Ammon's horn (tissue), 1 donor: ENCODE measurements at places on chromosomes 4 and X.

DNA sequence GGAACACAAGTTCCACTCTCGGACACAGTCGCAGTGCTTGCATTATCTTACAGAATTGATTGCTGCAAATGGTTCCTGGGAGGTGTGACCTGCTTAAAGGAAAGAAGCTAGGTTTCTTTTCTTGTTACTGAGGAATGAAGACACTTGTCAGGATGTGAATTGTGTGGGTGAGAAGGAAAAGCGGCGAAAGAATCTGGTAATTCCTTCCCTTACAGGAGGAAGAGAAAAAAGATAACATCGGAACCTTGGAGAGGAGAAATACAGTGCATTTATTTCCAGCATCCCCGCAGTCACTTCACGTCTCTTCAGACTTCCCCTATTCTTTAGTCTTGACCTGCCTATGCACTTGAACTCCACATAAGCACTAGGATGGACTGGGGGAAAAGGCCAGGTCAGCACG, 389 bp upstream of the CCSER1 start:
- no peak for DNase-seq

DNA sequence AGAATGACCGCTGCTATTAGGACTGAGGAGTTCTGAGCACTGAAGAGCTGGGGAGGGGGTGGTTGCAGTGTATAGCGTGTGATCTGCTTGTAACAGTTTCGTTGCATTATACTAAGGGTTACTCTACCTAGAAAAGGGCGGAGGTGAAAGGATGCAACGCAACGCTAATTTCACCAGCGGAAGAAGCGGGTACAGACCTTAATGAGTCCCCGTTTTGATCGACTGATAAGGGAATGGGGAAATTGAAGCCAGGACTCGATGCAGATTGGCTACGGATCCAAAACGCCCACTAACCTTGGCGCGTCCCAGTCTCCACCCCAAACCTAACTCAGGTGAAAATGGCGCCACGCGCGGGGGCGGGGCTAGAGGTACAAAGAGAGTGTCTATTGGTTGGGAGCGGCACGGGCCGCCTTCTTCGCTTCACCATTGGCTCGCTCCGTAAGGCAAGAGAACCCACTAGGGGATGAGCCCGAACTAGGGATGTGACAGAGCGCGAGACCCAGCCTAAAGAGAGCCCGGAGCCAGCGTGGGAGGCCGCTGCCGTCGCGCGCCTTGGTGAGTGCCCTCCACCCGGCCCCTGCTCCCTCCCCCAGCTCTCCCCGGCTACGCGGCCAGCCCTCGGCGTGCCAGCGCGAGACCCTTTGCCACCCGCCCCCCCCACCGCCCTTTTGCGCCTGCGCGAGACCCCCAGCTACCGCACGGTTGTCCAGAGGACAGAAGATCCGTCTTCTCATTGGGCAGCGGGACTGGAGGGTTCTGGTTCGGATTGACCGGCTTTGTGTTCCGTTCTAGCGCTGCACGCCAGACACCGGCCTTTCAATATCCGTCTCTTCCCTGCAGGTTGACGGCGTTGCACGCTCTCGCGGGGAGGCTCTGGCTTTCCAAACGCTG, at the start of gene EBP:
Gene EBP (plus strand): TSS at position 456 of the 891 bp plus-strand sequence. CDS start 1,964 bp downstream, outside the sequence.
- DNase-seq: peak; percentile 89

DNA sequence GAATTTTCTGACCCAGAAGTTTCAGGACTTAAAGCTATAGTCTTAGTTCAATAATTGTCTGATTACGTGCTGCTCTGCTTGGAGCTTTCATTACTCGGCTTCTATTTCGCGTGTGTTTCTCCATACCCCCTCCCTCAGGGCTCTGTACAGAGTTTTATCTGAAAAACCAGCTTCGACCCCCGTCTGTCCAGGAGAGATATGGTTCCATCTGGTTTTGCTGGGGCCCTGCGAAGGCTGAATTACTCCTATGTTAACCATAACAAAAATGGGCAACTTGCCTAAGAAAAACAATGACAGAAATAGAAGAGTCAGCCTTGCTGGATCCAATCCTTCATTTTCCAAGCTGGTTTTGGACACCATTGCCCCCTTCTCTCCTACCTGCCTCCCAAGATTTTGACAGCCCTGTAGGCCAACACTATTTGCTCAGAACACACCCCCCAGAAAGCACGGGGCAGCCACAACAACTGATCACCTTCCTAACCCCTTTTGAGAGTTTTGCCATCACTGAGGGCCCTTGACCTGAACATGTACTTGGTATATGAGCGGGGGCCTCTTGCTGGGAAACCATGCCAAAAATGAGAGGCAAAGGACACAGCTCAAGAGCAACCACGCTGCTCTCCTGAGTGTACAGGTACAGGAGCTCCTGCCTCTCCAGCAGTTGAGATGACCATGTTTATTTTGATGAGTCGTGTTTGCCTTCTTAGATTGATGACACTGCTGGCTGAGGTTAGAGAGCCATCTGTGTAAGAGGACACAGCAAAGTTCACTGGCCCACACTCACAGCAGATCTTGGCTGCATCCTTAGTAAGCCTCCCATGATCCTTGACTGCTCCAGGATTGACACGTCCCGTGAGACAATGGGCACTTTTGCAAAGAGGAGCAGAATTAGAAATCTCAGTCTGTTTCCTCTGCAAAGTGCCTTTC, 36.2 kb upstream of the ATP6AP2 start:
- no peak for DNase-seq

DNA sequence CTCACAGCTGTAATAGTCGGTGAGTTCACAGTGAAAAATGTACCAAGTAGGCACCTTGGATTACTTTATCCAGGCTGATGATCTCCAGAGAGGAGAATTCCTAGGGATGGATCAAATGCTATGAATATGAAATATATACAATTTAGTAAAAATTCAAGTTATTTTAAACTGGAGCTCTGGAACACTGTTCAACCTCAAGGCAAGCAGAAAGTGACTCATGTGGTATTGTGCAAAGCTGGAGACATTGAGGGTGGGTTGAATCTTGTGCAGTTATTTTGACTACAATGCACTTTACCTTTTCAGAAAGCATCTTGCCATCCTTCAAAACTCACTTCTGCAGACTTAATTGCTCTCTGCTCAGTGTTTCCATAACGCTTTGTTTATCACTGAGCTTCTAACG, 43.4 kb downstream of the OSTC start:
- DNase-seq: no peak

- DNase-seq: no peak
Measured at GRCh38 chr4:82968972-82969371, 41.7 kb downstream of the LIN54 start.

GRCh38 chrX:39497702-39498265, 600.0 kb downstream of the BCOR start:
- no peak for DNase-seq

GRCh38 chrX:103608306-103608963, 672 bp downstream of the TCEAL3 start:
- DNase-seq: peak; percentile 4

DNA sequence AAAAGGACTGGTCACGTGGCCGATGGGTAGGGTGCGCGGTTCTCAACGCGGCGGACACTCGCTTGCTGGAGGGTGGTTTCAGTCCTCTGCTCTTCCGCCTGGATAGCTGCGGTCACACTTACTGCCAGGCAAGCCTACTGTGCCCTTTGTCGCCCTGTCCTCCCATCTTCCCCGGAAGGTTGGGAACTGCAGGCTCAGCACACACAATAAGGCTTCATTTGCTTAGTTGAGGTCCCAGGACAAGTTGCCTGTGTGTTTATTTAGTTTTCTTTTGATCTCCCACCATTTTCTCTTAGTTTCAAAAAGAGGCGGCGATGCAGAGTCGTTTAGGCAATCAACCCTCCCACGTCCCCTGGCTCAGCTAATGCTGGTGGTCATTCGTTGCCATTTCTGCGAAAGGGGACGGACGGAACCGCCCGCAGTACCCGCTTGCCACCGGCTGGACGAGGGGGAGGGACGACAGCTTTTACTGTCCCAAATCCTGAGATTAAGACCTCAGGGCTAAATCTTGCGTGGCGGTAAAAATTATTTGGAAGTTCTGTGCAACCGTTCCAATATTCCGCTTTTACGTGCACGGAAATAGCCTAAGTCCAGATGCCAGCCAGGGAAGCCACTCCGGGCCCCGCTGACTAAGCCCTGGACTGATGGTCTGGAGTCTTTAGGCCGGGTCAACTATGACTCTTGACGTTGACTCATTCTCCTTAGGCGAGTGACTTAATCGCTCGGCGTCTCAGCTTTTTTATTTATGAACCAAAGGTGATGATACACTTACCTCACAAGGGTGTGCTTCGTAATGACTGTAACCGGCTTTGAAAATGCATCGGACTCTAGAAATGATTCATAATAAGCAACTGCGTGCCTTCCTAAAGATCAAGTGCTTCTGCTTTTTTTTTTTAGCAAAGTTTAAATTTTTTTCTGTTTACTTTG, 671 bp upstream of the EIF4E start:
- no peak for DNase-seq

DNA sequence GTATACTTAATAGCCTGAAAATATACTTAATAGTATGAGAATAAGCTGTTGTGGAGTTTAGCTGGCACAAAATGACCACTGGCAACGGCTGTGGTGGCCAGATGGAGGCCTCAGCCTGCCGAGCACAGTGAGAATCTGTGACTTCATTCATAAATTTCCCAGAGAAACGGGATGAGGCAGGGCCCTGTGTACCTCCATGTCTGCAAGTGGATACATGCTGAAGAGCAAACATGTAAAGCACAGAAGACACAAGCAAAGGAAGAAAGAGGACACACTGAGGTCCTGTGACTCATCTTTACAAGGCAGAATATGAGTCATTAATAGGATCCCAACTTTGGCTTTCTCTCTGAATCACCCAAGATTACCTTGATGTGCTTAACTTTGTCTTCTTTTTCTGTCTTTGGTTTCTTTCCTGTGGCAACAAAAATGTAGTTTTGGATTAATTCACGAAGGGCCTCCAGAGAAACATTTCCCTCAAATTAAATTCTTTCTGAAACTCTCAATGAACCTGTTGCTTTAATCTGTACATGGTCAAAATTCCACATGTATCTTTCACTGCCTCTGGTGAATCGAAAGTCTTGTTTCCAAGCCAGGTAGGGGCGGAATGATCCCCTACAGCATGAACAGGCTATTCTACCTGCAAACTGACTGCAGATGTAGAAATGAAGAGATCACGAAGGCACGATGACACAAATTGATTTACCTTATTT, 56.4 kb downstream of the IRF2 start:
- peak; percentile 74 for DNase-seq

DNA sequence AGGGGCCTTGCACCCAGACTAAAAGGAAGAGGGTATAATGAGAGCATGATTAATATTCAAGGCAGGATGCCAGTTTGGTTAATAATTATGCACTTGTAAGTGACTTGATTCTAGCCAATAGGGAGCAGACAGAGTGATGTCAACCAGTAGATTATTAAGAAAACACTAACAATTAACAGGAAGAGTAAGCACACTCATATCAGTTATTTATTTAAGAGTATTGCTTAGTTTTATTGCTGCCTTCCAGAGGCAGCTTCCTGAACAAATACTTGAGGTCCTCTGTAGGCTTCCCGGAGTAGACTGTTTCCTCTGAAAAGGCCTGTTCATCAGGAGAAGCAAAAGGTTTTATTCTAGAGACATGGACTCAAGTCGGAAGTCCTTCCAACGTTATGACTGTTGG, 129.1 kb upstream of the AFF2 start:
- no peak for DNase-seq

DNA sequence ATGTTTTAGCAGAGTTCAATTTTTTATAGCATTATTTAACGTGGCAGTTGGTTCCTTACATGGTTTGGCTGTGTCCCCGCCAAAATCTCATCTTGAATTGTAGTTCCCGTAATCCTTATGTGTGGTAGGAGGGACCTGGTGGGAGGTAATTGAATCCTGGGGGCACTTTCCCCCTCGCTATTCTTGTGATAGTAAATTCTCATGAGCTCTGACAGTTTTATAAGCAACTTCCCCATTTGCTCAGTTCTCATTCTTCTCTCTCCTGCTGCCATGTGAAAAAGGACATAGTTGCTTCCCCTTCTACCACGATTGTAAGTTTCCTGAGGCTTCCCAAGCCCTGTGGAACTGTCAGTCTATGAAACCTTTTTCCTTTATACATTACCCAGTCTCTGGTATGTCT, 329.5 kb downstream of the GRIA2 start:
- DNase-seq: no peak

- DNase-seq: no peak
Measured at GRCh38 chr4:53424280-53424679, 46.8 kb downstream of the FIP1L1 start.

- no peak for DNase-seq
Measured at GRCh38 chr4:48752726-48753125, 27.4 kb downstream of the FRYL start.

DNA sequence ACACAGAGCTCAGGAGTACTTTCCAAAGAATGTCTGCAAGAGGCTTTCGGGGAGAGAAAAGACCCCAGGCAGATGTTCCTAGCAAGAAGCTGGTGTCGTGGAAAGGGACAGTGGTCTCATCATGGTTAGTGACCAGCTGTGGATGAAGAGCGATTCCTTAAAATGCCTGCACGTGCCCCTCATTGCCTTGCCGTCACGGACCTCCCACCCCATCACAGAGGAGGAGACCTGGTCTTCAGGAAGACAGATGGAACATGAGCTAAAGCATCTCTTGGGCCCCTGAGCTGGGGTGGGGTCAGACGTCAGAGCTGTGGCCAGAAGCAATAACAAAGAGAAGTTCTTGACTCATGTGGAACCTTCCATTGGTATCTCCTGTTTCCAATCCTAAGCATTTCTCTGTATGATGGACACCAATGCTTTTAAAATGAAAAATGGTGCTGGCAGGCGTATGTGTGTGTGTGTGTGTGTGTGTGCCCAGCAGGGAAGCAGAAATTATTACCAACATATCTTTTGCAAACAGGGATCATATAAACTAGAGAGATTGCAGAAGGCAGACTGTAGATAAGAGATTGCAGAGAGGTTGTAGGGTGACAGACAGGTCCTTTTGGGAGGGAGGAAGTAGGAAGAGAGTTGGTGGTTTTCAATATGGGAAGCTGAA, 25.2 kb upstream of the ASMTL start:
- no peak for DNase-seq

- no peak for DNase-seq
Measured at GRCh38 chr4:88673886-88674285, 23.7 kb downstream of the NAP1L5 start.

DNA sequence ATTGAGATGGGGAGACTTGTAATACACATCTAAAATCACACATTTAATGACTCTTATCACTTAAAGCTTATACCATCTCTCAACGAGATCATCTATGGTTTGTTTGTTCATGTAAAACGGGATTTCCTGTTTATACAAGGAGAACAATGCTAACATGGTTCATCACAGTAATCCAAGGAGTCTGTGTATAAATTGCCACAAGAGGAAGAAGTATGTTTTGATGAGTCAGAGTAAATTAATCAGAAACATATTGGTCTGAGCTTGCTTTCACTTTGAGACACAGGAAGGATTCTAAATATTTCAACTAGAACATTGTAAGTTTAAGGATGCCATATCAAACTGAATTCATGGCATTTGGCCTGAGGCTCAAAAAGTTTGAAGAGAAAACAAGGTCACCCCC, 594.1 kb downstream of the GLUD2 start:
- DNase-seq: no peak
